ENCODE measurements at places on chromosomes 12 and 14.

DNA sequence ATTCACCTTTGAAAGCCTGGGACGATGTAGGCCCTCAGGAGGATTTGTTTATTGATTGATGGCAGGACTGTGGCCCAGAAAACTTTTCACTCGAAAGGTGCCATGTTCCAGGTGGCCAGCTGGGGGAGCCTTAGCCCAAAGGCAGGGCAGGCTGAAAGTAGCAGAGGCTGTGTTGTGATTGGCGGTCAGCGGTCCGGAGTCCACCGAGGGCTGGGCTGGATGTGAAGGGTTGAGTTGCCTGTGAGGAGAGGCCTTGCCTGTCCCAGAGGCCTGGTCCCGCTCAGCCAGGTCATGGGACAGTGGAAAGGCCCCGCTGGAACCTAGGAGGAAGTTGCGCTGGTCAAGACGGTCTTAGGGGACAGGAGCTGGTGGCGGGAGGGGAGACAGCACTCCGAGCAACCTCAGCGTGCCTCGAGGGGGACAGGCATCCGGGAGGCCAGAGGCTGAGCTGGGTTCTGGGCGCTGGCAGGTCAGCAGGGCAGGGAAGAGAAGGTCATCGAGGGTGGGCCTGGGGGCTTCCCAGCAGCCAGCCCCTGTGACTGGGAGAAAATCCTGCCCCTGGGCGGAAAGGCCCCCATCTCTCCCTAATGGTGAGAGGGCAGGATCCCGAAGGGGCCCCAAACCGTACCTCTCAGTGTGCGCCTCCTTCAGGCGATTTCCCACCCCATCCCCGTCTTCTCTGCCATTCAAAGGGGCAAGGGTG lies 26.3 kb downstream of the CMA1 start:
- peak; percentile 1 for DNase-seq

GRCh38 chr12:12456637-12457036 lies 99.8 kb downstream of the BORCS5 start:
- no peak for DNase-seq

DNA sequence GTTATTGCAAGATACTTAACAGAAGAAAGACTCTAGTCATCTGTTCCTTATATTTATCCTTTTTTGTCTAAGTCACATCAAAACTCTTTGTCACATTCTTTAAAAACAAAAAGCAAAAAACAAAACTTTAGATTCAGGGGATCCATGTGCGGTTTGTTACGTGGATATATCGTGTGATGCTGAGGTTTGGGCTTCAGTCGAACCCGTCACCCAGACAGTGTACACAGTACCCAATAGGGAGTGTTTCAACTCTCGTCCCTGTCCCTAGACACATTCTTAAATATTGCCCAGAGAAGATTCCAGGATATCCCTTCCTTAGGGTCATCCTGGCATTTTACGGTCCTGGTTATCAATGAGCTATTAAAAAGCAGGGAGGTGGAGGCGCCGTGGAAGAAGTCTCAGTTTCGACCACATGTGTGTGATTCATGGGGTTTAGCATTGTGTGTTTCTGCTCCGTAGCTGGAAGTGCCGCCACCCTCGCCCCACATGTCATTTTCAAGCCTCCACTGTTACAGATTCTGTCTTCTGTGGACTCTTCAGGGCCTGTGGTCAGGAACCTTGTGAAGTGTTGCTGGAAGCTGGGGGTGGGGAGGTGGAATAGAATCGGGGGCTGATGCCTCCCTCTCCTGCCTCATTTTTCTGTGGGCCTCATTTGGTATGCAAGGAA lies 19.9 kb downstream of the CCND2 start:
- DNase-seq, result no peak

DNA sequence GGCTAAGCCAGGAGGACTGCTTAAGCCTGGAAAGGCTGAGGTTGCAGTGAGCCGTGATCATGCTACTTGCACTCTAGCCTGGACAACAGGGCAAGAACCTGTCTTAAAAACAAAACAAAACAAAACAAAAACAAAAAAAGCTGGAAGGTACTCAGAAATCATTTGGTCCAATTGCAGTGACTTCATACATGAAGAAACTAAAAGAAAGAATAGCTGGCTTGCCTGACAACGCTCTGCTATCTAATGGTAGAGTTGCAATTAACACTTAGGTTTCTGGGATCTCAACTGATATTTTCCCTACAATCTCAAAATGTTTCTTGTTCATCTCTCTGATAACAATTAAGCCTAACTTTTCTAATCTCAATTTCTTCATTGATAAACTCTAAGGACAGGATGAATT lies 13.7 kb downstream of the EEA1 start:
- DNase-seq, result no peak

DNA sequence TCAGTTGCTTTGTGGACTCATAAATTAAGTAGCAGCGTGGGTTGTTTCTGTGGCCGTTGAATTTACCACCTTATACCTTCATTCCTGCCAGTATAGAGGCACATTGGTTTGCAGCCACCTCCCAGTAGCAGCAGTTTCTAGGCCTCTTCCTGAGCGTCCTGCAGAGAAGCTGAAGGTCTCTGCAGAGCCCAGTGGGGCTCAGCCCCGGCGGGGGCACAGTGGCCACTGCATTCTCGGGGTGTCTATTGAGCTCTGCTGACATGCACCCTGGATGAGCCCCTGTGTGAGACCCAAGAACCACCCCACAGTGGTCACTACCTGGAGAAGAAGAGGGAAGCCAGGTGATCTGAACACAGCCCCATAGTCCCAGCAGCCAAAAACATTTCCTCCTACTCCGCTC lies 57.7 kb upstream of the DYNC1H1 start:
- DNase-seq, result no peak

- DNase-seq, result no peak
Observed at GRCh38 chr14:61877035-61877390, 114.8 kb downstream of the SNAPC1 start.
